HFFc6 (cell line): ENCODE measurements at places on chromosomes 7 and 10.

GRCh38 chr7:129952653-129953560 is at the start of gene UBE2H:
TSS of gene UBE2H (minus strand) at chr7:129952960. CDS start at chr7:129952555, 405 bp downstream.
- peak; percentile 84 for DNase-seq

- peak; percentile 87 for DNase-seq
Measured at GRCh38 chr10:79322616-79323543, 24.4 kb upstream of the PPIF start.

GRCh38 chr10:60914690-60915141 is 29.3 kb downstream of the RHOBTB1 start:
- DNase-seq: peak; percentile 86

DNA sequence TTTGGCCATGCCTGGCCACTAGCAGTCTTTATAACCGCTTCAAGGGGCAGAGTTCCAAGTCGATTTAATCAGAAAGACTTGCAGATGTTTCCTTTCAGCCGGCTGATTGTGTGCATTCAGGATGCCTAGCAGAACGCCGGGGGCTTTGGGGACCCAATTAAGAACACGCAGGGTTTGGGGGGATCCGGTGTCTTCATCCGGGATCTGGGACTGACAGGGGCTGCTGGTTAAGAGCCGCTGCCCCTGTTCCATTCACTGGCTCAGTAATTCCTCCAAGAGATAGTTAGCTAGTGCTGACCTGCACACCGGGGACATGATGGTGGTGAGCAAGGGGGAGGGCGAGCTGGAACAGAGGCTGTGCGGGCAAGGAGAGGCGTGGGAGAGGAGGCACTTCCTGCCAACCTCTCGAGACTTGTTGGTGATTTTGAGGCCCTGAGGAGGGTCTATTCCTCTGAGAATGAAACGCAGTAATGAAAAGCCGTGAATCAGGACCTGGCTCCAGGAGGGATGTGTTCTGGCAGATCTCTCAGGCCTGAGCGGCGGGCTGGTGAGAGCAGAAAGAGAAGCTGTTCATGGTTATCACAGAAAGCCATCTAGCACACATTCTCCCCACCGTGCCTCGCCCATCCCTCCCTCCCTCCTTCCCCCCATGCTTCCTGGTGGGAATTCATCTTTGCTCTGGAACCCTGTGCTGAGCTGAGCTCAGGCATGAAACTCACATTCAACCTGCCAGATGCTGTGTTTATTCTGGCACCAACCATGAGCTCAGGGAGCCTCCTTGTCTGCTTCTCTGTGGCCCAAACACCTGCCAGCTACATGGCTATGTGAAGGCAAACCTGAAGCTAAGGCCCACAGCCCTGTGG is 152.0 kb downstream of the CCDC3 start:
- no peak for DNase-seq

- DNase-seq: no peak
Measured at GRCh38 chr7:92313055-92313454, 67.3 kb downstream of the ANKIB1 start.

DNA sequence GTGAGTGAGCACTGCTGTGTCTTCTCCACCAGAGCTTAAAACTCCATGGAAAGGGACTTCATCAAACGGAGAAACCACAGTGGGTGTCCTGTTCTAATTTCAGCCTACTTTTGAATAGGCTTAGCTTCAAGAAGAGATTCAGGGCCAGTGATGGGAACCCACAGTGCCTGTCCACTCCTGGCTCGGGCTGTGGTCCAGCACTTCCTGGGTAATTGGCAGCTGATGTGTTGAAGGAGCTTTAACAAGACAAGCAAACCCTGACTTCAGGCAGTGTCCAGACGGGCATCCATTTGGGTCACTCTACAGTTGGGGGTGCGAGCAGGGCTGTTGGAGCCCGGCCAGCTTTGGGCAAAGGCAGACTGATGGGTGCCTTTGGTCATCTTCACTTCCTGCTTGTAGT is 14.5 kb downstream of the VWC2 start:
- DNase-seq: no peak

- no peak for DNase-seq
Measured at GRCh38 chr7:55156919-55157763, 138.3 kb downstream of the EGFR start.

- DNase-seq: peak; percentile 84
Measured at GRCh38 chr7:76296743-76297740, 5.4 kb upstream of the HSPB1 start.

- no peak for DNase-seq
Measured at GRCh38 chr7:81206667-81207360, 288.0 kb upstream of the SEMA3C start.

DNA sequence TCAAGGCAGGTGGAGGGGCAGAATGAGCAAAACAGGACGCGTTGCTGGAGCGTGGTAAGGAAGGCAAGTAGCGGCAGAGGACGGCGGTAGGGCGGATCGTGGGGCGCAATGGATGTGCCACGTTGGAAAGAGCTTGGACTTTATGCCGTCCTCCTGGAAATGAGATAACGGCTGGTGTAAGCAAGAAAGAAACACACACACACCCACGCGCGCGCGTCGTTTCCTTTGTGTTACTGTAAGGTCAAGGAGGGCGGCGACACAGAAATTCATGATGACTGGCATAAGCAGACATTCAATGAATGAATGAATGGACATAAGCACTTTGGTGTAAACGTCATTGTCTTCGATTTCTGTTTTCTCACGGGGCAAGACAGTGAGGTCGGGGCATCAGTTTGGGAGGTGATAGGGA is 683 bp upstream of the ENTPD7 start:
- DNase-seq: peak; percentile 4

GRCh38 chr10:28959850-28960501 is 282.7 kb downstream of the BAMBI start:
- no peak for DNase-seq

DNA sequence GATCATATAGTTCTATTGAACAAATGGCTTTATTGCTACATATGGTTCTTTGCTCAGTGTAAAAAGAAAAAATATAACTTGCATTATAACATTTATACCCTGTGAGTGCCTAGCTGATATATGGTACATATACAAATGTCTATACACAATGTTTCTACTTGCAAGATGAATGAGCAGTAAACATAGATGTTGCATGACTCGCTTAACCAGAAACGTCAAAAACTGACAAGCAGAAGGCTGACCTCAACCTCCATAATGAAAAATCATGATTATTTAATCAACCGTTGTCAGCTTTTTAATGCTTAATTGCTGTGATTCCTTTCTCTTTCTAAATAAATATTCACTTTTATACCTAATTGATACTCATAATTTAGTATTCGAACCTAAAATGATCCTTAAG is 183.3 kb downstream of the PTN start:
- DNase-seq: no peak

DNA sequence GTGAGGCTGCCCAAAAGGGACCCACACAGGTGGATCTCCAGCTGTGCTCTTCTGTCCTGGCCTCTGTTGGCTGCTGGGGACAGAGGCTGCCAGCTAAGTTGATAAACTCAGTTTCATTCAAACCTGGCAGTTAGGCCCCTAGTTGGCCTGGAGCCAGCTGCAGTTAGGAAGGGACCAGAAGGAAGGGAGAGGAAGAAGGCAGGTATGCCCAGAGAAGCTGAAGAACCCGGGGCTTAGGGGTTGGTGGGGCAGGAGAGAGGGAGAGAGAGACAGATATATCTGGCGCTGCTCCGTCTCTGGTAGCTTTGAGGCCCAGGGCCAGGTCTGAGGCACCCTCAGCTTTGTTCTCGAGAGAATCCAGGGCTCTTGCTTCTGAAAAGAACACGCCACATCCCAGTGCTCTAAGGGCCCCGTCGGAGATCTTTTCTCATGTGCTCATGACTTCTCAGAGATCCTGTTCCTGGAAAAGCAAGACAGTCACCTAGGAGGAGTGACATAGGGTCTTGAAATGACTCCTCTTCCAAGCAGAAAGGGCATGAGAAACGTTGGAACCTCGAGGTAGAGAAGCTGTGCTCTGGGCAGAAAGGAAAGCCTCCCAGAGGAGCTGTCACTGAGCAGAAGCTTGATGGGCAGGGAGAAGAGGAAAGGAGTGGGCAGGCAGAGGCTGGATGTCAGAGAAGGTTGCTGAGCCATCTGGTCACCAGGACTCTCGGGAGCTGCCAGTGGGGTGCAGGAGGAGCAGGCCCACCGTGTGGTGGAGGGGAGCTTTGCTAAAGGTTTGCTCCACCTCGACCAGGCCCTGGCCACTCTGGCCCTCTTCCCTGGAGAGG is 153.6 kb downstream of the ARHGAP21 start:
- DNase-seq: no peak
